Lung (tissue), 17 donors: ENCODE measurements at places on chromosomes 6 and 20. TPM values are rescaled to one million over a fixed set of nuclear protein-coding genes. Genes with fewer than 3 reads are reported as not detected.

The OR2J3 gene
- total RNA-seq = 0.06 TPM

The PPP1R3G gene
- total RNA-seq = 1.5 TPM

The CFB gene
- total RNA-seq = 255 TPM

GRCh38 chr6:41021832-41022231 is 17.2 kb downstream of the UNC5CL start:
- no peaks in the 10 kb centered on the region for H3K4me1 ChIP-seq
- H3K27me3 ChIP-seq = no peaks in the 10 kb centered on the region
- no peaks in the 10 kb centered on the region for H3K36me3 ChIP-seq
- H3K27ac ChIP-seq = no peak overlapping the region
- peak; percentile 51 for DNase-seq
- H3K4me3 ChIP-seq = no peak overlapping the region

DNA sequence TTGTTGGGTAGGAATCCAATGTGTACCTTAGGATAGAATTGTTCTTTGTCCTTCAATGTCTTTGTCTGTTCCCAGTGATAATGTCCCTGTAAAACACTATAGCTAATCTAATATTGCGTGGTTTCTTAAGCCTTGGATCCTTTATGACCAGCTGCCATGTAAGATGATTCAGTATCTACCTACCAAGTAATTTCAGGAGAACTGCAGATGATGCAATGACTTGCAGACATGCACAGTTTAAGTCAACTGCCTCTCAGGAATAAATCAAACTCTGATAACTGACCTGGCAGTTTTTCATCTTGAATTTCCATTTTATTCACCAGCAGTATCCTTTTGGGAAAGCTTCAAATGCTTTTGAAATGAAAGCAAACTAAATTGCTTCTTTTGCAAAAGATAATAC is 157.8 kb downstream of the TPBG start:
- H3K4me1 ChIP-seq = no peaks in the 10 kb centered on the region
- no peaks in the 10 kb centered on the region for H3K27me3 ChIP-seq
- no peak overlapping the region for H3K27ac ChIP-seq
- no peak overlapping the region for H3K4me3 ChIP-seq

DNA sequence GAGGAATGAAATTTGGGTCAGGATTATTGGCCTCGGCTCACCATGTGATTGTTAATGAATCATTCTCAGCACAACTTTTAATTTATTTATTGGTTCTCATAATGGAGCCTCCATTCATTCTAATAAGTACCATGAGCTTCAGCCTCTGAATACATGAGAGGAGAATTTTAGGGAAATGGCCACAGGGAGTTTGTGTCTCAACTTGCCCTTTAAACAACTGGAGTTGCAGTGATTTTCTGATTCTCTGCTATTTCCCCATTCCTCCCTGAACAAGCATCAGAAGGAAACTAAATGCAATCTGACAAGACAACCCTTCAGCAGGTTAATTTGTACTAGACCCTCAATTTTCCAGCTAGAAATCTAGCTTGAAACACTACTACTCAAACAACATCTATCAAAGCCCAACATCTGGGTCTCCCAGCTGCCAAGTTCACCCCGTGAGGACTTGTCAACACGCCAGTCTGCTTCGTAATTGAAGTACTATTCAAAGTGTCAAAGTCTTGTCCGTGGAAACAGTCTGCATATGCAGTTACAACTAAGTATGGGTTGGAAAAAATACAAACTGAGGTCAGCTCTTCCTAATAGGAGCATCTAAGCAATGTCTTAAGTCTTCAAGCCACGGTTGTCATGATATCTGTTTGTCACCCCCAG is 235.4 kb downstream of the CDH4 start:
- DNase-seq = no peak
- H3K4me1 ChIP-seq = no peaks in the 10 kb centered on the region
- no peaks in the 10 kb centered on the region for H3K36me3 ChIP-seq
- H3K4me3 ChIP-seq = no peak overlapping the region
- H3K27ac ChIP-seq = no peak overlapping the region

DNA sequence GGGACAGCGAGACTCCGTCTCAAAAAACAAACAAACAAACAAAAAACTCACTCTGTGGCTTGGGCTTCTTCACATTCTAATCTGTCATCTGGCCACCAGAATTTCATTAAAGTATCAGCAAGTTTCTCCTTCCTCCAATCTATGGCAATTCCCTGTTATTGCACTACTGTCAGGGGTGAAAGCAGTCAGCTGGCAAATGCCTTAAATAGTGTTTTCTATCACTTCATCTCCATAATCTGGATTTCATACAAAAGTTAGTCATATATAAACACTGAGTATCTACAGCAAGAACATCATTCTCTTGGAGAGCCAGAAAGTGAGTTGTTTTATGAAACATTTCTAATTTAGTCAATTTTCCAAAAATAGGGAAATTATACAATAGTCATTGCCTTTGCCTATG is 56.1 kb downstream of the PHACTR3 start:
- peaks cover 35% of the 10 kb centered on the region for H3K4me1 ChIP-seq
- no peak overlapping the region for H3K27ac ChIP-seq
- H3K36me3 ChIP-seq = no peaks in the 10 kb centered on the region
- peak; percentile 90 for DNase-seq
- no peak overlapping the region for H3K4me3 ChIP-seq

- H3K4me1 ChIP-seq = no peaks in the 10 kb centered on the region
- H3K27ac ChIP-seq = no peak overlapping the region
- H3K27me3 ChIP-seq = no peaks in the 10 kb centered on the region
These were observed 62.5 kb downstream of the METTL24 start for GRCh38 chr6:110295451-110296165.

GRCh38 chr6:2510316-2510715 is 240.4 kb downstream of the MYLK4 start:
- H3K4me3 ChIP-seq = no peak overlapping the region
- peaks cover 7% of the 10 kb centered on the region for H3K4me1 ChIP-seq
- no peaks in the 10 kb centered on the region for H3K27me3 ChIP-seq
- no peaks in the 10 kb centered on the region for H3K36me3 ChIP-seq
- peak; percentile 54 for DNase-seq
- H3K27ac ChIP-seq = peak overlapping the region; percentile 20

- H3K4me3 ChIP-seq = no peak overlapping the region
- DNase-seq = no peak
These were observed 20.7 kb upstream of the RREB1 start for GRCh38 chr6:7087066-7087465.

DNA sequence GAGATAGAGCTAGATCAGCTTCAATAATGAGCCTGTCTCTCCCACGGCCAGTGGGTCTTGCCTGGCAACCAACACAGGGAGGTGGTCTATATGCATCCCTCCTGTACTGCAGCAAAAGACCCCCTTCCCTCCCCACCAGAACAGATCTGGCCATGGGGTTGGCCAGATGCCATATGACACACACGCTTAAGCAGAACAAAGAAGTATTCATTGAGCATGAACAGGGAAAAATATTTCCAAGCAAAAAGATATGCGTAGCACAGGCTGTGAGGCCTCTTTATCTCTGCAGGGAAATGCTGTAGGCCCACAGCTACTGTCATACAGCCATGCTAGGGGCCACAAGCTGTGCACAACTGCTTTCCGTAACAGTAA is 73.4 kb upstream of the NRSN1 start:
- no peak overlapping the region for H3K4me3 ChIP-seq
- no peak for DNase-seq
- H3K4me1 ChIP-seq = no peaks in the 10 kb centered on the region
- H3K36me3 ChIP-seq = no peaks in the 10 kb centered on the region
- no peak overlapping the region for H3K27ac ChIP-seq
- H3K27me3 ChIP-seq = no peaks in the 10 kb centered on the region

GRCh38 chr6:54289426-54289825 is 18.8 kb upstream of the TINAG start:
- DNase-seq = no peak
- no peaks in the 10 kb centered on the region for H3K4me1 ChIP-seq
- H3K27ac ChIP-seq = no peak overlapping the region
- H3K4me3 ChIP-seq = no peak overlapping the region
- H3K36me3 ChIP-seq = no peaks in the 10 kb centered on the region

DNA sequence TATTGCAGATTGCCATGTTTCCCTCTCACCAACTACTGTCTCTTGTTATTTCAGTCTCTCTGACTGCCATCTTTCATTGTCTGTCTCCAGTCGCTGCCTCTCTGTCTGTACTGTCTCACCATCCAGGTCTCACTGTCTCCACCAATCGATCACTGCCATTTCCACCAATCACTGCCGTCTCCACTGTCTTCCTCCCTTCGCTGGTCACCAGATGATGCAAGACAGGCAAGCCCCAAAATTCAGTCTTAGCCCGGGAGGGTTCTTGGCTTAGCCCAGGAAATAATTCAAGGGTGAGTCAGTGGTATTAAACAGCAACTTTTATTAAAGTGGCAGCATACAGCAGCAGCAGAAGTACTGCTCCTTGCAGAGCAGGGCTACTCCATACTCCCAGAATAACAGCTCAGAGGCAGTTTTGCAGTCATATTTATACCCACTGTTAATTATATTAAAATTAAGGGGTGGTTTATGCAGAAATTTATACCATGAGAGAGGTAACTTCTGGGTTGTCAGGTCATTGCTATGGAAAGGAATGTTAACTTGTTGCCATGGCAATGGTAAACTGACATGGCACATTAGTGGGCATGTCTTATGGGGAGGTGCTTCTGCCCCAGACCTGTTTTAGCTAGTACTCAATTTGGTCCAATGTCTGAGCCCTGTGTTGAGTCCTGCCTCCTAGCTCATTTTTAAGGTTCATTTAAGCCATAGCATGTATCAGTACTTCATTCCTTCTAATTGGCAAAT is 23.0 kb upstream of the ECHDC1 start:
- H3K36me3 ChIP-seq = no peaks in the 10 kb centered on the region
- no peaks in the 10 kb centered on the region for H3K27me3 ChIP-seq
- no peak for DNase-seq
- H3K4me3 ChIP-seq = no peak overlapping the region
- H3K4me1 ChIP-seq = no peaks in the 10 kb centered on the region

DNA sequence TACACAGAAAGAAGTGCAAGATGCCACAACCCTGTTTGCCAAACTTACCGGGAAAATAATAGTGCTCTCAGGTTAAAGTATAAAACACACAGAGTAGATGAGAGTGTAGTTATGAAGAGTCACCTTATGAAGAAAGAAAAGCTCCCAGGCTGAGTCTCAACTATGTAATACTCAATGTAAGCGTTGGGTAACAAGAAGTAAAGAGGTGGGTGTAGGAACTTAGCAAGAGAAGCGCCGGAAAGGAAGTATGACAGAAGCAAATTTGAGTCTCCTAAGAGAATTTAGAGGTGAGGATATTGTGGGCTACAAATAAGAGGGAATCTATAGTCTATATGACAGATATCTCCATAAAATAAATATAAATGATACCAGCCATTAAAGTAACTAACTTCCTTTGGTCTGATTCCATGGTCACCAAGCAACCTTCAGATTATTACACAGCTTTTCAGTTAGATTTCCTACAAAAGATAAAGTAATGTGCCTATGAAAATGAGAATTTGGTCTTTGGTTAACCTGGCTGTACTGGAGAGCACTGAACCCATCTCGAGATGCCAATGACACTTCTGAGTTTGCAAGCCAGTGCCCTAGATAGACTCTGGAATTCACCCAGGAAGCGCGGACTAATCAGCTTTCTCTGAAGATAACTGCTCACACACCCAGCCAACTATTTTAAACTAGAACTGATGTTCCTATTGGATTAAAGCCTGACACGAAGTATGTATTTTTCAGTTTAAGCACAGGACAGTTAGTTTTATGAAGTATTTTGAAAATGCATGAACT is 1.8 kb downstream of the TUBE1 start:
- no peaks in the 10 kb centered on the region for H3K27me3 ChIP-seq
- H3K36me3 ChIP-seq = peaks cover 14% of the 10 kb centered on the region
- peaks cover 11% of the 10 kb centered on the region for H3K4me1 ChIP-seq
- peak; percentile 15 for DNase-seq

- H3K4me1 ChIP-seq = no peaks in the 10 kb centered on the region
- peak overlapping the region; percentile 4 for H3K27ac ChIP-seq
- no peak overlapping the region for H3K4me3 ChIP-seq
- H3K36me3 ChIP-seq = no peaks in the 10 kb centered on the region
These were observed 492 bp upstream of the RNF39 start for GRCh38 chr6:30075790-30076732.

- H3K36me3 ChIP-seq = peaks cover 43% of the 10 kb centered on the region
- DNase-seq = no peak
- no peak overlapping the region for H3K27ac ChIP-seq
- no peaks in the 10 kb centered on the region for H3K4me1 ChIP-seq
- no peak overlapping the region for H3K4me3 ChIP-seq
- H3K27me3 ChIP-seq = no peaks in the 10 kb centered on the region
These were observed 17.9 kb downstream of the RPF2 start for GRCh38 chr6:110999634-111000270.

DNA sequence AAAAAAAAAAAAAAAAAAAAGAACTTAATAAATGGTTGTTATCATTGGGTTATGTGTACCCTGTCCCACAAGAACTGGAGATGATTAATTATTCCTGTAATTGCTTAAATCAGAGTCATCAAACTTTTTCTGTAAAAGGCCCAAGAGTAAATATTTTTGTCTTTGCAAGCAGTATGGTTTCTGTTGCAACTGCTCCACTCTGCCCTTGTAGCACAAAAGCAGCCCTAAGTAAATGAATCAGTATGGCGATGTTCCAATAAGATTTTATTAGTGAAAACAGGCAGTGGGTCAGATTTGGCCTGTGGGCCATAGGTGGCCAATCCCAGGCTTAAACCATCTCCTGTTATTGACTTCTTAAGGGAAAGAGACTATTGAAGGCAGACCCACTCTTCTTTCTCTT is 252.7 kb downstream of the TSHZ2 start:
- no peaks in the 10 kb centered on the region for H3K4me1 ChIP-seq
- H3K27me3 ChIP-seq = no peaks in the 10 kb centered on the region
- no peak overlapping the region for H3K4me3 ChIP-seq

- no peak overlapping the region for H3K4me3 ChIP-seq
- H3K27ac ChIP-seq = no peak overlapping the region
- H3K36me3 ChIP-seq = no peaks in the 10 kb centered on the region
- no peaks in the 10 kb centered on the region for H3K4me1 ChIP-seq
- H3K27me3 ChIP-seq = no peaks in the 10 kb centered on the region
These were observed 112.9 kb downstream of the TRERF1 start for GRCh38 chr6:42338744-42339222.

GRCh38 chr20:31818376-31818908 is 714 bp upstream of the MYLK2 start:
- no peak overlapping the region for H3K27ac ChIP-seq
- no peaks in the 10 kb centered on the region for H3K36me3 ChIP-seq
- H3K4me1 ChIP-seq = no peaks in the 10 kb centered on the region

GRCh38 chr6:80622641-80623040 is 516.2 kb downstream of the BCKDHB start:
- no peaks in the 10 kb centered on the region for H3K27me3 ChIP-seq
- no peaks in the 10 kb centered on the region for H3K36me3 ChIP-seq
- H3K4me1 ChIP-seq = peaks cover 4% of the 10 kb centered on the region

GRCh38 chr6:43718387-43719105 is 31.0 kb upstream of the MRPS18A start:
- no peaks in the 10 kb centered on the region for H3K36me3 ChIP-seq
- H3K27ac ChIP-seq = peak overlapping the region; percentile 56
- H3K27me3 ChIP-seq = no peaks in the 10 kb centered on the region
